ENCODE measurements at places on chromosomes 3 and 15.

- DNase-seq: no peak
Observed at GRCh38 chr3:19598870-19599269, 335.1 kb downstream of the EFHB start.

GRCh38 chr3:18252578-18252977 lies 172.6 kb downstream of the SATB1 start:
- DNase-seq: no peak

GRCh38 chr3:114597012-114597411 lies 303.2 kb downstream of the TIGIT start:
- DNase-seq: no peak

DNA sequence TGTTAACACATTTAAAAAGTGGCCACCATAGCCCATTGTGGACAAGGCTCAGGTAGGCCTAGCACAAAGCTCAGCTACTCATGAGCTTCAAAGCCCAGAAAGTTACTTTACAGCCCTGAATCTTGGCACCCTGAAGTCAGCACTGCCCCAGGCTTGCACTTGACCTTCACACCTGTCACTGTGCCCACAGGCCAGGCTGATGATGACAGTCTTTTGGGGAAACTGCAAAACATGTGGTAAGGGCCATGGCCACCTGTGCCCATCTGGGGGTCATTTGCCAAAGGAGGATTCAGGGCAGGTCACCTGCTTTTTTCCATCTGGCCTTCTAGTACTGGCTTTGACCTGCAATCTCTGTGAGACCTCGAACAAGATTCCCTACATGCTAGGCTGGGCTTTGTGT lies 11.0 kb downstream of the CHDH start:
- DNase-seq: no peak

GRCh38 chr15:78960308-78960707 lies 15.5 kb upstream of the CTSH start:
- no peak for DNase-seq

DNA sequence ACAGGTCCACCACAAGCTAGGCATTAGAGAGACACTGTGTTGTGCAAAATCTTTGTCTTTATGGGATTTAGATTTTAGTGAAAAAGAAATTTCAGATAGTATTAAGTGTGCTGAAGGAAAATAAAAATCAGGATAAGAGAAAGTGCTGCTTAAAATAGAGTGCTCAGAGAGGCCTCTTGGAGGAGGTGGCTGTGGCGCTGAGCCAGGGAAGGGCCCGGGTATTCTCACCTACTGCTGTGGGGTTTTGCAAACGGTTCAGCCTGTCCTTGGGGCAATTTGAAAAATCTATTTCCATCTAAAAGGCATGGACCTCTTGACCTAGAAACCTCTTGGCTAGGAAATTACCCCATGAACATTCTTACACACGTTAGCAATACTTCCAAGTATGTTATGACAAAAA lies 267.7 kb downstream of the TJP1 start:
- no peak for DNase-seq

GRCh38 chr3:5774337-5774736 lies 586.8 kb downstream of the EDEM1 start:
- DNase-seq: no peak

- DNase-seq: no peak
Observed at GRCh38 chr15:91249591-91249990, 149.5 kb downstream of the SV2B start.

DNA sequence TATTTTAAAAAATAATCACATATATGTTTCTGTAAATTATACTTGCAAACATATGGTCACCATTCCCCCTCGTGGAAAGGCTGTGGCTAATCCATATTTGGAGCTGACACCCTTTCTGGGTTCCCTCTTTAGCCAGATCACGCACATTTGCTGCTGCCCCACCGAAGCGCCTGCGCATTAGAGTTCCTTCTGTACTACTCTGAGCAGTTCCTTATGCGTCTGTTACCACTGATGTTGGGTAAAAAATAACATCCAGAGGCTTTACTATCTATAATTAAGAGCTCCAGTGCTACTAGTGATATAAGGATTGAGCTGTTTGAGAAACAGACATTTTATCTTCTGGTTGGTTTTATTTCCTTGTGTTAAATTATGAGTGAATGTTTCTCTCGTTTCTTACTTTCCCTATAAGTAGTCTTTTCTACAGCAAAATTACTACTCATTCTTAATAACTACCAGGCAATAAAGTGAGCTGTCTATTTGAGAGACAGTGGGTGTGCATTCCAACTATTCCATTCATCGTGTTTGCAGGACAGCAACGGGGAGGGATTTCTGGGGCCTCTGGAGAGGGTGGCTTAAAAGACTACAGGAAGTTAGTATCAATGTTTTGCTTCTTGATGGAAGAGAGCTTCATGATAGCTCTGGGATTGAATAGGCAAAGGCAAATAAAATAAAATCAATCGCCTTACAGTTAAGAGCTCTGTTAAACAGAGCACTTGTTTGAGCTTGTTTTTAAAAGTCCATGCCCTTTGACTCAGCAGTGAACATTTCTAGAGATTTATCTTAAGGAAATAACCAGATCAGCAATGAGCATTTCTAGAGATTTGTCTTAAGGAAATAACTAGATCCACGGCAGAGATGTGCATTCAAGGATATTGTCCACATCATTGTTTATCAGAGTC lies 245.2 kb downstream of the CD47 start:
- DNase-seq: no peak

GRCh38 chr15:94576889-94577533 lies 345.6 kb downstream of the MCTP2 start:
- no peak for DNase-seq

GRCh38 chr3:76698136-76698706 lies 341.7 kb upstream of the ROBO2 start:
- DNase-seq: no peak

GRCh38 chr3:10912786-10913185 lies 79.8 kb upstream of the SLC6A1 start:
- no peak for DNase-seq

GRCh38 chr3:120436523-120437050 lies 14.2 kb downstream of the FSTL1 start:
- DNase-seq: no peak

GRCh38 chr3:81295906-81296577 lies 465.4 kb downstream of the GBE1 start:
- DNase-seq: no peak

- DNase-seq: no peak
Observed at GRCh38 chr15:73391128-73391872, 22.5 kb upstream of the HCN4 start.

DNA sequence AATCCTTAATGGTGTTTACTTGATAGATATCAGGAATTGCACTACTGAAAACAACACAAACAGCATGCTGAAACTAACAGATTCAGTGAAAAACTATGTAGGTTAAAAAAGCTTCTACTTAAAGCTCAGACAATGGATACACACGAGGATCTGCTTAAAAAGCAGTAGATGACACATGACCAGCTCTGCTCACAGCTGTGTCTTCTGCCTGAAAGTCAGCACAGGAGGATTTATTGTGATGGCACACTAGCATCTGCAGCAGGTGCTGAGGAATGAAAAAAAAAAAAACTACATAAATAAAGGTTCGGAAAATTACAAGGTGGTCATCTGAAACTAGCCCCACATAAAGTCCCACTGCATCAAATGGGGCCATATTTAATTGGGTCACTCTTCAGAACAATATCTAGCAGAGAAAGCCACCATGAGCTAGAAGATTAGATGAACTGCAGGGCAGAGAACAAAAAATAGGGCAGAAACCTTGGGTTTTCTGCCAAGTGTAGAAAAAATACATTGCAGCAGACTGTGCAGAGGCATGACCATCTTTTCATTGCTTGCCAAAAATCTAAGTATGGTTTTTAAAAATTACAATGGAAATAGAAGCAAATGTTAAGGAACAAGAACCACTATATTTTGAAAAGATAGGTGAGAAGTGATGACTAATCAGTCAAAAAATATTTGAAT lies 13.2 kb upstream of the GOLM2 start:
- DNase-seq: no peak

GRCh38 chr3:9903904-9904303 lies 1.3 kb downstream of the IL17RE start:
- no peak for DNase-seq

DNA sequence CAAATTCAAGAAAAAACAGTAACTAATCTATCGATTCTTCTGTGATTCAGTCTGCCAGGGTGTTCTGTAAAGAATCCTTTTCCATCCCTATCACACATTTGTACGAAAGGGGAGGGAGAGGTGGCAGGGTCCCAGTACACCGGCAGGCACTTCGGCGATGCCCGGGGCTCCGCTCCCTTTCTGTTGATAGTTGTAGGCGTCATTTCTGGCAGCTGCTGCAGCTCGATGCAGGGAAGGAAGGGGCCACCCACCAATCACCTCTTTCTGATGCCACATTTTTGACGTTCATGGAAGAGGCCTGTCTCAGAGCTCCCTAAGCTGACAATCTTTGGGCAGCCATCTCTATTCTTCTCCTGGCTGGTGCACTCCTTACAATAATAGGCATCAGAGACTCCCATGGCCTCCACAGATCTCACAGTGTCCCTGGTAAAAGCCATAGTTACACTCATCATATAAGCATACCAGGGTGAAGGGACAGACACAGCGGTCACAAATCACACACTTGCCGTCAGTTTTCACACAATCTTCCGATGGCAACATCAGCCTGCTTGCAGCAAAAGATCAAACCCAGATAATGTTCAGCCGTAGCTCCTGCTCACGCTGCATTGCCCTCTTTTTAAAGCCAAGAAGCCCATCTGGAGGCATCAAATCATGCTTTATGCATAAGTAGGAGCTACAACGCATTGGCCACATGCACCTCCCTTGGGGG lies 60.8 kb upstream of the ZBTB38 start:
- DNase-seq: no peak

DNA sequence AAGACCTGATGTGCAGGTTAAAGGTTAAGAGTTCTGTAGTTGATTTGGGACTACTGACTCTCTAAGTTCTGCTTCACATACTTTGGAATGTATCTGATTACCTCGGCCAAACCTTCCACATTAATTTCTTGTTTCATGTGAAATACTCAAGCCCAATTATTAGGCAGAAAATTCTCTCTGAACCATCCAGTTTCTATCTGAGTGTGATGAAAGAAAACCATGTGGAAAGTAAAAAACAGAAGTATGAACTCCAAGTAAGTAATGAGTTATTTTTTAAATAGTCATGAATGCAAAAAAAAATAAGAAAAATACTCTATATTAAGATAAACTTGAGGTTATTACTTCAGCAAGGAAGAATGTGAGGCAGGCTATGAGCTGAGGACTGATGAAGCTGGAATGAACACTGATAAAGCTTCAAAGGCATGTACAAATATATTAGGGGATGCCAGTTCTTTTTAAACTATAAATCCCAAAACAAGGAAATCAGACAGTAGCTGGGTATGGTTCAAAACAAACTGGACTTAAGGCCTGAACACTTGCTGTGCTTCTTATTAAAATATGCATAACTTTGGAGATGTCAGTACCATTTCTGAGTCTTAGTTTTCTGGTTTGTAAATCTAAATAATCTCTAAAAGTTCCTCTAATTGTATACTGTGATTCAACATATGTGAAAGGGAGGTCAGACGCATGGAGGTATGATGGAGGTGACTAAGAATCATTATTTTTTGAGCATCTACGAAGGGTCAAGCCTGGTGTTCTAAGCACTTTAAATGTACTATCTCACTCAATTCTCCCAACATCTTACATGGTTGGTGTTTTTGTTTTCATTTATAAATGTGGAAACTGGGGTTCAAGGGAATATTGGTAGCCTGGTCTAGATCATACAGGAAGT lies 59.6 kb downstream of the COL6A6 start:
- DNase-seq: no peak

DNA sequence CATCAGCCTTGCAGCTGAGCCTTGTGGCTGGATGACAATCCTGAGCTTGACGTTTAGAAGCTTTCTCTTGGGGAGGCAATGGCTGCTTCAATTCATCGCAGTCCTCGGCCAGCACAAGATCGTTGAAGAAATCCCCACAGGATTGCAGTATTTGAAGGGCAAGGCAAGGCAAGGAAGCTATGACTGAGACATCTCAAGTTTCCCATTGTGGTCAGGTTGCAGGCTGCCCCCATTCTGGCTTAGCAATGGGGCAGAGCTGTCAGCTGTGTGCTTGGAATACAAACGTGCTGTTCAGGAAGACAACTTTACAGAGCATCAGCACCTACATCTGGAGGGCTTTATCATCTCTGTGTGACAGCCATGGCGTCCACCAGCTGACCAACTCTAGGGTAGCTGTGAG lies 275.9 kb upstream of the TBL1XR1 start:
- DNase-seq: no peak

- DNase-seq: no peak
Observed at GRCh38 chr3:187136936-187137335, 2.4 kb downstream of the RPL39L start.

DNA sequence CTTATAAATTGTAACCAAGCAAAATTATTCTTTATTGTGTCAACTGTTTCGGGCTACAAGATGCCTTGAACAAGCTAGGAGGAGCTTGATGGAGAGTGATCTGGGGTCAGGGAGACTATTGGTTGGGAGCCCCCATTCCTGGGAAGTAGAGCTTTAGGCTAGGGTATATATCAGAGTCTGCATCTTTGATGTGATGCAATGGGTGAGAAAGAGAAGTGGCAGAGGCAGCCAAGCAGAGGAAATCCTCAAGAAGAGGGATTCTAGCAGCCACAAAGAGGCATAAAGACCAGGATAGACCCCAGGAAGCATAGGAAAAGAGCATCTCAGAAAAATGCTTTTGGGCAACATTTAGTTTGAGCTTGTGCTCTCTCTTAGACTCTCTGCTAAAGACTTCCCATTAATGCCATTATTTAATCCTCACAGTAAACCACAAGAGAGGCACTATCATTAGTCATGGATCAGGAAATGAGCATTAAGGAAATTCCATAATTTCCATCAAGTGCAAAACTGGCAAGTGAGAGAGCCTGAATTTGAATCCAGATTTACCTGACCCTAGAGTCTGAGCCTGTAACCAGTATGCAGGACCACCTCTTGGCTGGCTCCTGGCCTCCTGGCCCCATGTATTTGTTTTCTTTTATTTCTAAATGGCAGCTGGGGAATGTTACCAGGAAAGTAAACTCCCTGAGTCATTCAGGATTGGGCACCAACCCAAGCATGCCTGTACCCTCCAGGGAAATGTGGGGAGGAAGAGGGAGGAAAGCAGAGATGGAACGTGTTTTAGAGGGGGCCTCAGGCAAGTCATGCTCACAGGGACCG lies 118.7 kb downstream of the RPL22L1 start:
- DNase-seq: no peak

- no peak for DNase-seq
Observed at GRCh38 chr3:133191818-133192217, 153.6 kb downstream of the TMEM108 start.

- DNase-seq: no peak
Observed at GRCh38 chr3:97910931-97911351, 61.3 kb downstream of the RIOX2 start.

DNA sequence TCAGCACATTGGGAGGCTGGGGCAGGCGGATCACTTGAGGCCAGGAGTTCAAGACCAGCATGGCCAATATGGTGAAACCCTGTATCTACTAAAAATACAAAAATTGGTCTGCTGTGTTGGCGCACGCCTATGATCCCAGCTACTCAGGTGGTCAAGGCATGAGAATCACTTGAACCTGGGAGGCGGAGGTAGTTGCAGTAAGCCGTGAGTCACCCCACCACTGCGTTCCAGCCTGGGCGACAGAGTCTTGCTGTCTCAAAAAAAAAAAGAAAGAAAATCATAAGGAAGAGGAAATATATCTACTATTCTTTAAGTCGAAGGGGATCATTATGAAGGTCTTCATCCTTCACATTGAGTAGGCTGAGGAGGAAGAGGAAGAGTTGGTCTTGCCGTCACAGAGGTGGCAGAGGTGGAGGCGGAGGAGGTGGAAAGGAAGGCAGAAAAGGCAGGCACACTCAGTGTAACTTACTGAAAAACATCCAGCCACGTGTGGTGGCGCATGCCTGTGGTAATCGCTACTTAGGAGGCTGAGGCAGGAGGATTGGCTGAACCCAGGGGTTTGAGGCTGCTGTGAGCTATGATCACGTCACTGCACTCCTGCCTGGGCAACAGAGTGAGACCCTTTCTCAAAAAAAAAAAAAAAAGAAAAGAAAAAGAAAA lies 14.2 kb downstream of the CSK start:
- DNase-seq: no peak

Measured in NCI-H2081 treated with DMSO at 0.1 percent for 48 hours (cell line).